ENCODE measurements at places on chromosomes 4 and X.

DNA sequence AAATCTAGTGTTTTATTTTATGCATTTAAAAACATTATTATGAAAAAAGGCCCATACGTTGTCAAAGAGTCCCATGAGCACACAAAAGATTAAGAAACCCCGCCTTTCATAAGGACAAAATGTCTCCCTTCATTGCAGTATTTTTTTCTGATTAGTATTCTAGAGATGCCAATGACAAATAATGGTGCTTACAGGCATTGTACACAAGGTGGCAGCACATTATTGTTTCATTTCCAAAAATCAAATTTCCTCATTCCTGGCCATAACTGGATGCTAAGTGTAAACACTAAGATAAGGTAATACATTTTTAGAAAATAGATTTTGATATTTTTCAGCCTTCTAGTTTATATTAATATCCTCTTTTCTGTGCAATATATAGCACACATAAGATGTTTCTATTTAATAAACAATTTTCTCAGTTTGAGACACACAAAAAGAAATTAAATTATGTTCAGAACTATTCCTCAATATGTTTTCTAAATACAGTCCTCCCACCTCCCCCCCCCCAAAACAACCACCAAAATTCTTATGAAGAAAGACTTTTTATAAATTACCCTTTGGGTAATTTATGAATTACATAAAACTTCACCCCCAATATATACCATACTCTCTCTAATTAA is 47.7 kb downstream of the TIGD2 start:
- no peak for DNase-seq

- DNase-seq = no peak
Measured at GRCh38 chrX:111743316-111743715, 62.3 kb downstream of the ALG13 start.

GRCh38 chr4:32950866-32951265 is 2230.7 kb downstream of the PCDH7 start:
- DNase-seq = no peak

- no peak for DNase-seq
Measured at GRCh38 chr4:7804756-7805385, 134.8 kb downstream of the AFAP1 start.

- DNase-seq = no peak
Measured at GRCh38 chr4:102007959-102008425, 217.5 kb downstream of the BANK1 start.

DNA sequence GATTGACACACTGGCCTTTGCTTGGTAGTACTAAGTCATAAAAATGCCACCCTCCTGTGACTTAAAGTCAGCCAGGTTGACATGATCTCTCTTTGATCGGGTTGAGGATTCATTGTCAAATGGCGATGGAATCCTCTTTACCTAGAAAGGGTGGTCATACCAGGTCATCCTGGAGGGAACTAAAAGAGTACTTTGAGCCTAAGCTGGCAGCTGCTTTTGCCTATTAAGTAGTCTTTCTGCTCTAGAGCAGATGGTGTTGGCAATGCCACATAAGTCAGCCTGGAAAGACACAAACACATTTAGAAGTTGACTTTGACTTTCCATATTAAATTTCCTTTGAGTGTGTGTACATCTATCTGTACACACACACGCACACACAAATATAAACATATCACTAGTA is 39.2 kb upstream of the C4orf54 start:
- no peak for DNase-seq

- no peak for DNase-seq
Measured at GRCh38 chrX:46694549-46694948, 64.4 kb downstream of the SLC9A7 start.

DNA sequence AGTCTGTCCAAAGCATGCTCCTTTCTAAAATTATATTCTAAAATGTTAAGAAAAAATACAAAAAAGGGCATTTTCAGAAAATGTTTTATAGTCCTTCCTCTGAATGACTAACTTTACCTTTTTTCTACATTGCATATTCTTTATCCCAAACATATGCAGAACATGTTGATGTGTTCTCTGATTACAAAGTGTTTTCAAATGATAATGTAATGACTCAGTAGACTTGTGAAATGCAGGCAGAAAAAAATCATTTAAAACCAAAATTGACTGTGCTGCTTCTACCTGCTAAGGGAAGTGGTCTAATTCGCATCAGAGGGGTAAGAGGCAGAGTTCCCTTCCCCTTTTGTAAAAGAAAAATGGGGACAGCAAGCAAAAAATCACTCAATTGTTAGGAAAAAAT is 22.7 kb upstream of the YTHDC1 start:
- no peak for DNase-seq

- no peak for DNase-seq
Measured at GRCh38 chr4:17203797-17204196, 305.4 kb upstream of the LDB2 start.

- DNase-seq = no peak
Measured at GRCh38 chrX:22445880-22446279, 173.2 kb downstream of the CBLL2 start.

GRCh38 chr4:3486541-3487540 is 23.7 kb downstream of the DOK7 start:
- DNase-seq = no peak

- no peak for DNase-seq
Measured at GRCh38 chr4:171981185-171981584, 168.0 kb downstream of the GALNTL6 start.

GRCh38 chr4:54038056-54038455 is 26.3 kb downstream of the CHIC2 start:
- DNase-seq = no peak

GRCh38 chr4:6221851-6222760 is 21.8 kb upstream of the JAKMIP1 start:
- no peak for DNase-seq

DNA sequence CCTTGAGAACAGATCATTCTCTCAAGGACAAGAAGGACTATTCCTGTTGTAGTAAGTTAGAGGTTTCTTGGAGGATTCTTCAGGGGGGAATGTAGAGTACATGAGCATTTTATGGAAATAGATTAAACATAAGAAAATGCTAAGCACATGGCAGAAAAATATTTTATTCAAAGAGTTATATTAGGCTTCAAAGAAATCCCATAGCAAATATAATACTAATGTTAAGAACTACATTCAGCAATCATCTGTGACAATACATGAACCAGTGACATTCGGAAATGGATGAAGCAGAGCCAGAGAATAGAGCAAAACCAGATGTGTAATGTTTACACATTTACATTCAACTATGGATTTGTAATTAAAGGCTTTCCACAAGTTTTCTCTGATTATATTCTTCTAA is 288.6 kb downstream of the NAF1 start:
- no peak for DNase-seq

DNA sequence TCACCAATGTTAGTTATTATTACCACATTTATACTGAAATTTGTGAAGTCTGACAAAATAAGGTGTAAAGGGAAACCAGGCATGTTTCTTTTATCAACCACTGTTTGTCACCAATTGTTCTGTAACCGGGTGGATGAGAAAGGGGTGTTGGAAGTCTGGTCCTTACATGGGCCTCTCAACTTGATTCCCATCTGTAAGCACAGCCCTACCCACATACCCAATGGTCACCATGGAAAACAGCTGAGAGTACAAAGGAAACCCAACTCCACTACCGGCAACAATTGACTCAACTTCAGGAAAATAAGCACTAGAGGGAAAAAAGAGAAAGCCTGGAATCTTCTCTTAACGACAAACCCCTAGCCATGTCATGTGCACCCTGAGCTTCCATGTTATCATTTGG is 70.8 kb upstream of the PTCHD1 start:
- DNase-seq = no peak

DNA sequence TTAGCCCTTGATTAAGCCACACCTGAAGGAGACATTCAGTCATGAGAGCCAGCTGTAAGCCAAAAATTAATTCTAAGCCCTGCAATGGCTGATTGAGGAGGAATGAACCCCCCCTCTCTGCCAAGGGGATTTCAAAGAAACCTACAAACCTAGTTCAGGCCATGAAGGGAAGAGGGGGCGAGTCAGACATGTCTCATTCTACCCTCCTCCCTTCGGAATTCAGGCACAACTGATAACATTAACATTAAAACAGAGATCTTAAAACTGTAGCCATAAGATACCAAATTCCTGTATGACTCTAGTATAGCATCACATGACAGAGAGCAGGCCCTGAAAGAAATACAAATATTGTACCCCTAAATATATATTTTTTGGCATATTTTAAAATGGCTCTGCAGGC is 40.4 kb upstream of the AFAP1 start:
- DNase-seq = no peak

GRCh38 chr4:79865201-79865597 is 207.8 kb downstream of the ANTXR2 start:
- no peak for DNase-seq

DNA sequence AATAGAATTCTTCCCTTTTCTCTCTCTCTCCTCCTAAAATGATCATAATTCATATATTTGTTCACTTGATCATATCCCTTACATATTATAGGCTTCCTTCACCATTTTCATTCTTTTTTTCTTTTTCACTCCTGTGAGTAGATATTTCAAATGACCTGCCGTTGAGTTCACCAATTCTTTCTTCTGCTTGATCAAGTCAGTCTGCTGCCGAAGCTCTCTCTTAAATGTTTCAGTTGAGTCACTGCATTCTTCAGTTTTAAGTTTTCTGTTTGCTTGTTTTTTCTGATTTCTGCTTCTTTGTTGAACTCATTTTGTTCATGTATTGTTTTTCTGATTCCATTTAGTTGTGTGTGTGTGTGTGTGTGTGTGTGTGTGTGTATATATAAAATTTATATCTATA is 354.3 kb downstream of the GPAT3 start:
- no peak for DNase-seq

- no peak for DNase-seq
Measured at GRCh38 chrX:150506486-150506885, 61.9 kb upstream of the MTM1 start.

DNA sequence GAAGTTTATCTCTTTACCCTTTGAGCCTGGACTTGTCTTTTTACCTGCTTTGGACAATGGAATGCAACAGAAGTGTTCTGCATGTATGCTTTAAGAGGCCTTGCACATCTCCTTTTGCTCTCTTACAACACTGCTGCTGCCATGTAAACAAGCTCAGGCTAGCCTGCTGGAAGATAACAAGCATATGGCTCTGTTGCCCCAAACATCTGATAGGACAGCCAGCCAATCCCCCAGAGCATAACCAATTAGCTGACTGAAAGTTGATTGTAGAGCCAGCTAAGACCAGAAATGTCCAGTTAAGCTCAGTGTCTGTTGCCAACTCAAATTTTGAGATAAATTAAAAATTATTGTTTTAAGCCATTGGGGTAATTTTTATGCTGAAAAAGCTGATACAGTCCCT is 510.6 kb upstream of the CNKSR2 start:
- no peak for DNase-seq

- no peak for DNase-seq
Measured at GRCh38 chr4:7055111-7055989, 12.2 kb downstream of the TADA2B start.

- DNase-seq = no peak
Measured at GRCh38 chrX:23978491-23978890, 48.5 kb downstream of the KLHL15 start.

DNA sequence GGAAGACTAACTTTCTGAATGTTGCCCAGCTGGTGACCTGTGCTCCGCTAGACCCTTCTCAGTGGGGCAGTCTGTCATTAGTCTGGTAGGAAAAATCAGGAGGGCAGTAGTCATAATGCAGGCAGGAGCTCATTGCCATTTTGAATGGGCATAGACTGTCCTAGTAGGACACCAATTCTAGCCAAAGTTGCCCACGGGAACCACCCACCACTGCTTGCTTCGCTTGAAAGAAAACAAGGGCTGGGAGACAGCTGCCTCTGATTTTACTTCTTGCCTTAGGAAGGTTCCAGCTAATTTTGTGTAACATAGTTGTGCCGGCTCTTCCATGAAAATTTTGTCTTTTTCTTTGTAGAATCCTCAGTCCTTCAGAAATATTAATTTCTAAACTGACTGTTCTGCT is 23.3 kb downstream of the HOPX start:
- no peak for DNase-seq

- DNase-seq = no peak
Measured at GRCh38 chr4:2073808-2074481, 14.8 kb downstream of the NAT8L start.

- DNase-seq = no peak
Measured at GRCh38 chr4:184620212-184620867, 28.9 kb downstream of the CASP3 start.

DNA sequence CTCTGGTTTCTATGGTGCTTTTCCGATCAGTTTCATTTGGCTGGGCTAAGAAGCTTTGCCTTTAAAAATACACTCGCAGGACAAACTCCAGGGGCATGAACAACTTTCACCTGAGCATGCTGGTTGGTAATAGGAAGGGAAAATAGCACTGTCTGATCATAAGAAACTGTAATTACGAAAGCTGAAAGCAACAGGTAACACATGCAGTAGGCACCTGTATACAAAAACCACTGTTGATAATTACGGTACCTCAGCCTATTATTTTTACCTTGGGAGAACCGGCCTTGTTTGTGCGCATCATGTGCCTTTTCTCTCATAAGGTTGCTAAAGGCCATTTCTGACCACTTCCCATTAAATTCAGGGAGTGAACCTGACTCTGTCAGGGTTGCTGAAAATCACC is 45.7 kb downstream of the RTL9 start:
- DNase-seq = no peak

DNA sequence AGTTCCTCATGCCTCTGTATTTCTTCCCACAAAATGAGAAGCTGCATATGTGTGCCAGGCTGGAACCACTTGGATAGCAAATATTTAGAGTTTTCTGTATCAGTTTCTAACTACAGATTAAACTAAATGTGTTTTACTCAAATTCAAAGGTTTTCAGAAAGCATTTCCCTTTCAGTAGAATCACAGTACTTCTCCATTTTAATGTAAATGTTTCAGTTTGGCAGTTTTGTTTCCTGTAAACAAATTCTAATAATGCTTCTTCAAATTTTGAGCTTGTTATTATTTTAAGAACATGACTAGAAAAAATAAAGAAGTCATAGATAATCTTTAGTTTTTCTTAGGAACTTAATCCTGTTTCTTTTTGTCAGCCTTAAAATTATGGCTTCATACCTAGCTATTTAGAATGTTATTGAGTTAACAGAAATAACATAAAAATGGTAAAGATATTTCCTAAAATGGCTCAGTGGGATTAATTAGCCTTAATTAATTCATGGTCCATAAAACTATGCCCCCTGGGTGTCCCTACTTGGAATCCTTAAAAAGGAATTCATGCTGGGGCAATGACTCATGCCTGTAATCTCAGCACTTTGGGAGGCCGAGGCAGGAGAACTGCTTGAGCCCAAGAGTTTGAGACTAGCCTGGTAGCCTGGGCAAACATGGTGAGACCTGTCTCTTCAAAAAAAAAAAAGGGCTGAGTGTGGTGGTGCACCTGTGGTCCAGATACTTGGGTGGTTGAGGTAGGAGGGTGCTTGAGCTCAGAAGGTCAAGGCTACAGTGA is 83.8 kb upstream of the GPR34 start:
- no peak for DNase-seq

All from T-helper 22 cell (primary cell).